ENCODE measurements at places on chromosomes 5 and 9.

DNA sequence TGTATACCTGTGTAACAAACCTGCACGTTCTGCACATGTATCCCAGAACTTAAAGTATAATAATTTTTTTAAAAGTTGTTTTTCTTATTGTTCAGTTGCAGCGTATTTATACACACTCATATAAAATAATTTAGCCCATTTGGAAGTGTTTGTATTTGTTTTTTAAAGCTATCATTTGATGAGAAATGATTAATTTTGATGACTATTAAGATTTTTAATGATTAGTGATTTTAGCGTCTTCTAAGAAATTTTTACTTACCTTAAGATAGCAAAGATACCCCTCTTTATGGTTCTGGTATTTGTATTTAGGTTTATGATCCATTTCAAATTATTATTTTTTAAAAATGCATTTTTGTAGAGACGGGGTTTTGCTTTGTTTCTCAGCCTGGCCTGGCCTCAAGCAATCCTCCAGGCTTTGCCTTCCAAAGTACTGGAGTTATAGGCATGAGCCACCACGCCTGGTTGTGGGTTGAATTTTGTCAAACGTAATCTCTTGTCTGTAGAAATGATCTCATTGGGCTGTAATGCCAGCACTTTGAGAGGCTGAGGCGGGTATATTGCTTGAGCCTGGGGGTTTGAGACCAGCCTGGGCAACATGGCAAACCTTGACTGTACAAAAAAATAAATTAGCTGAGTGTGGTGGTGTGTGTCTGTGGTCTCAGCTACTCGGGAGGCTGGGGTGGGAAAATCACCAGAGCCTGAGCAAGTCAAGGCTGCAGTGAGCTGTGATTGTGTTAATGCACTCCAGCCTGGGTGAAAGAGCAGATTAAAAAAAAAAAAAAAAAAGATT lies 26.9 kb downstream of the CSNK1G3 start:
- DNase-seq: no peak

GRCh38 chr5:160039810-160040470 lies 31.0 kb downstream of the TTC1 start:
- no peak for DNase-seq

DNA sequence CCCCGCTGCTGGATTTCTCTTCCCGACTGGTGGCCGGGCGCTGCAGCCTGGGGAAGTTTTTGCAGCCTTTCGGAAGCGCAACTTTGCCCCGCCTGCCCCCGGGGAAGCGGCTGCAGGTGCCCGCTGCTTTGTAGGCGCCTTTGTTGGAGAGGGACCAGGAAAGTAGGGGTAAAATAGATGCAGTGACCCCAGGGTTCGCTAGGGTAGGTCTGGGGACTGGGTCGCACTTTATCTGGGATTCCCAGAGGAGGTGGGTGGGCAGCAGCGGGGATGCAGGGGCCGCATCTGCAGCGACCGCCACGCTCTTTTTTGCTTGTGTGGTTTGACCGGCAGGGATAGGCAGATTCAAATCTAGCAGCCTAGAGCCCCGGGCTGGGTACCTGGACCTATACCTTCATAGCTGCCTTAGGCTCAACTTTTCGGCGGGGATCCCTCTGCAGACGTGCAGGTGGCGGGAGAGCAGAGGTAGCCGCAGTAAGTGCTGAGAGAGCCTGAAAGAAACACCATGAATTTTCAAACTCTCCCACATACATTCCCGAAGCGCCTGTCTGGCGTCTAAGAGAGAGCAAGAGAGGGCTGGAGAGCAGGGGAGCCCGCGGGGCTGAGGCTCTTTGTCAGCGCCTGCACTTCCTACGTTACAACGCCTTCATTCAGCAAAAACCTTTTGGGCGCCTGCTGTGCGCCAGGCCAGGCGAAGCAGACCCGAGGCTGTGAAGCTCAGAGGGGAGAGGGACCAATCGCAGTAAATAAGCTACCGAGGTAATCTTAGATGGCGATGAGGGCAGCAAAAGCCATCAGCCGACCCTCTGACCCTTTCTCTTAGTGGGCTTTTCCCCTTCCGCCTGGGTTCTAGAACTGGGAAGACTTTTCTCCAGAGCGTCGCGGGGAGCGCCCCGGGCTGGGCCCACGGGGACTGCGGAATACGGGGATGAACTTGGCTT lies 642 bp downstream of the SV2C start:
- DNase-seq: no peak

DNA sequence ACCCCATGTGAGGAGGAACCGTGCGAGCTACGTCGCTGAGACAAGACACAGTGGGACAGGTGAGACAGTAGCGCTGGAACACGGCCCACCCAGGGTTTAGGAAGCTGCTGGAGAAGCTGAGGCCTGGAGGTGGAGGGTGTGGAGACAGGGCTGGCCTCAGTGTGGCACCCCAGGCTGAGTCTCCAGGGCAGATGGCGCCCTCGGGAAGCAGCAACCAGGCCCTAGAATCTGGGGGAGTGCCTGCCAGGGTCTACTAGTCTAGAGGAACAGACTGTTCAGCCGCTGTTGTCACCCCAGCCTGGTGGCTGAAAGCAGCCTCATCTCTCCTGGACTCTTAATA lies 4.6 kb upstream of the TERT start:
- DNase-seq: no peak
